ENCODE measurements at places on chromosomes 7 and 10. TPM values are rescaled to one million over a fixed set of nuclear protein-coding genes. Genes with fewer than 3 reads are reported as not detected.
A peak's percentile ranks its signal among the peaks of the same experiment; 100 is the strongest.

GRCh38 chr10:86004337-86004736, 362.3 kb downstream of the GRID1 start:
- no peak overlapping the region for H3K27ac ChIP-seq
- no peak overlapping the region for H3K4me3 ChIP-seq
- no peaks in the 10 kb centered on the region for H3K4me1 ChIP-seq
- no peak for DNase-seq

DNA sequence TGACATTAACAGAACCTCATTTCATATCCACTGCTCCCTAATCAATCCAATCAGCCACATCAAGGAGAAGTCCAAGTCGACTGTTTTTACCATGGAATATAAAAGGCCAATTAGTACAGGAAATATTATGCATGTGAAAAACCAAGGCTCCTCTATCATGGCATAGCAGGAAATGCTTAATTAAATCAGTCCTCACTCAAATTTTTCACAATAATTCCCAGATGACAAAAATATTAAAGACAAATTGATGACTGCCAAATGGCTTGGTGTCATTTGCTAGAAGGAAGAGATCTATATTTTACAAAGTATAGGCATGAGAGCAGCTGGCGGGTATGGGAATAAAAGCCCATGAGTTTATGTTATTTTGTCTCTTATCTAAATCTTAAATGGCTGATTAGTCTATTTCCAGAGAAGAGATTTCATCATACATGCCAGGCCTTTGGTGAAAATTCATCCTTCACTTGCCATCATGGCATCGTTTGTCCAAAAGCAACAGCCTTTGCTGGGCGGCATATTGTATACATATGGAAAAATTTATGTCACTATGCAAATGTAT, 219.6 kb downstream of the DGKB start:
- H3K4me3 ChIP-seq, result no peak overlapping the region
- DNase-seq, result no peak
- no peak overlapping the region for H3K27ac ChIP-seq
- H3K27me3 ChIP-seq, result no peaks in the 10 kb centered on the region
- H3K4me1 ChIP-seq, result no peaks in the 10 kb centered on the region

DNA sequence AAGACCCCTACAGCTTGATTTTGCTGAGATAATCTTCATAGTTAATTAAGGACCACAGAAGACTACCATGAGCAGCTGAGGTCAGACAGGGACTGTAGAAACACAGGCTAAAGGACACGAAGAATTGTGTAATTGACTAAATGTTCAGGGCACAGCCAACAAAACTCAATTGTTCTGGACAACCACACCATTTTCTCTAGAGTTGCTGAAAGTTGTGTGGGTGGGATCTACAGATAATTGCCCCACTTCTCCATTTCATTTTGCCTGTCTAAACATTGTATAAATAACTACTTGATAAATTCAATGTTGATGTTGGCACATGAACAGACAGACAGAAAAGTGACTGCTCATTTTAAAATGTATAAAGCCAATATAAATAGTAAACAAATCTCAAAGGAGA, 39.0 kb upstream of the SLC16A12 start:
- no peaks in the 10 kb centered on the region for H3K27me3 ChIP-seq
- no peak for DNase-seq
- no peak overlapping the region for H3K4me3 ChIP-seq
- no peaks in the 10 kb centered on the region for H3K36me3 ChIP-seq

- peak overlapping the region; percentile 100 for H3K27ac ChIP-seq
- H3K4me1 ChIP-seq, result peaks cover 51% of the 10 kb centered on the region
- H3K27me3 ChIP-seq, result no peaks in the 10 kb centered on the region
- peaks cover 30% of the 10 kb centered on the region for H3K36me3 ChIP-seq
Measured at GRCh38 chr7:7181519-7182155, 707 bp upstream of the C1GALT1 start.

- no peaks in the 10 kb centered on the region for H3K27me3 ChIP-seq
- H3K27ac ChIP-seq, result no peak overlapping the region
- DNase-seq, result no peak
- H3K4me1 ChIP-seq, result peaks cover 30% of the 10 kb centered on the region
- H3K4me3 ChIP-seq, result no peak overlapping the region
- H3K36me3 ChIP-seq, result peaks cover 92% of the 10 kb centered on the region
Measured at GRCh38 chr7:44569959-44570358, 3.7 kb downstream of the DDX56 start.

GRCh38 chr10:95312257-95312656, 21.5 kb upstream of the PDLIM1 start:
- peaks cover 31% of the 10 kb centered on the region for H3K4me1 ChIP-seq
- no peak overlapping the region for H3K4me3 ChIP-seq
- H3K27me3 ChIP-seq, result no peaks in the 10 kb centered on the region
- no peak overlapping the region for H3K27ac ChIP-seq
- no peaks in the 10 kb centered on the region for H3K36me3 ChIP-seq

DNA sequence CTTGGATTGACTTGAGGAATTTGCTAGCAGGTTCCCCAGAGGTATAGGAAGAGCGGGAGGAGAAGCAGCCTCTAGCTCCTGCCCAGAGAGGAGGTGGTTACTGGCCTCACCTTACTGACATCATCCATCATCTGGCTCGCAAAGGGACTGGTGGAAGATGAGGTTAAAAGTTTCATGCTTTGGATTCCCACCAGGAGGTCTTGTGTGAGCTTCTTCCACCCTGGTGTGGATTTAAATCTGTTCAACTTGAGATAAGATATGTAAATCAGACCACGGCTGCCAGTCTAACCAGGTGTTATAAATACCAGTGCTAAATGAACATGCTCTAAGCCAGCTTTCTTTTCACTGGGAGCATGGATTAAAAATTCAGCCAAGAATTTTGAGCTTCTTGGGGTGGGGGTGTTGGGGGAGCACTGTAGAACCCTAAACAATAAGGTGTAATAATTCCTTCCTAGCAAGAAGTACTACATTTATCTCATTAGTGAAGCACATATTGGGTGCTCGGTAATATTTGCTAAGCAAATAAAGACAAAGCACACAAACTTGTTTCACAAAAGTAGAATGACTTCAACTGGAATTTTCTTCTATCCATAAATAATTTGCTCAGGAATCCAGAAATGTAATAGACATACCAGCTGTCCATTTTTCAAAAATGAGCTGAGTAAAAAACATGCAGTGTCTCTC, 7.8 kb downstream of the PROSER2 start:
- no peaks in the 10 kb centered on the region for H3K4me1 ChIP-seq
- no peak overlapping the region for H3K4me3 ChIP-seq
- peaks cover 9% of the 10 kb centered on the region for H3K27me3 ChIP-seq
- no peak for DNase-seq
- no peak overlapping the region for H3K27ac ChIP-seq

- peaks cover 9% of the 10 kb centered on the region for H3K4me1 ChIP-seq
- DNase-seq, result no peak
- H3K4me3 ChIP-seq, result no peak overlapping the region
- no peaks in the 10 kb centered on the region for H3K36me3 ChIP-seq
- H3K27me3 ChIP-seq, result peaks cover 4% of the 10 kb centered on the region
Measured at GRCh38 chr10:128026615-128027300, 99.5 kb downstream of the MKI67 start.

DNA sequence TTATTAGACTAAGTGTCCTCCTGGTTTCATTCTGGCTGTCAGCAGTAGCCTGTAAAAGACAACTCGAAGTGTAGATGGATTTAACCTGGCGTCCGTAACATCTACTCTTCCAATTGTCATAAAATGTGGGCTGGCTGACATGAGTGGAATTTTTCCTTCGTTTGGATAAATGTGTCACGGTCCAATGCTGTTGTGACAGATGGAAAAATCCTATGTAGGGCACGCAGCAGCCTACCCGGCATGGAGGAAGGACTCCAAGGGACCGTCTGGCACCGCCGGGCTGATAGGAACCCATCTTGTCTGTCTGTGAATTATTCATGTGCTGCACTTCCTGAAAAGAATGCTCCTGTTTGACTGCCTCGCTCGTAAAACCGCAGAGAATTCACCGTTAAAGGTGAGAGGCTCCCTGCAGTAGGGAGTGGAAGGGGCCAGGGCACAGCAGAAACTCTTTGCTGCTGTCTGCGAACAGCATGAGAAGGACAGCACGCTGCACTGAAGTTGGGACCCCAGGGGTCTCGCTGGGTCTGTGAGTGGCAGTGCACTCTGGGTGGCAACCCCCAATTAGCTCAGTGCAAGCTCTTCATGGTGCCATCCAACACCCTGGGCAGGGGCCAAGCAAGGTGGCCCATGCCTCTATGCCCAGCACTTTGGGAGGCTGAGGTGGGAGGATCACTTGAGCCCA, 1.6 kb upstream of the ORAI2 start:
- peak overlapping the region; percentile 100 for H3K27ac ChIP-seq
- peak overlapping the region; percentile 79 for H3K4me3 ChIP-seq
- peaks cover 87% of the 10 kb centered on the region for H3K4me1 ChIP-seq
- peaks cover 17% of the 10 kb centered on the region for H3K36me3 ChIP-seq

- no peak overlapping the region for H3K4me3 ChIP-seq
- DNase-seq, result no peak
- H3K4me1 ChIP-seq, result peaks cover 56% of the 10 kb centered on the region
- H3K27ac ChIP-seq, result no peak overlapping the region
- H3K27me3 ChIP-seq, result no peaks in the 10 kb centered on the region
Measured at GRCh38 chr10:72315054-72315453, 39.7 kb downstream of the DNAJB12 start.

DNA sequence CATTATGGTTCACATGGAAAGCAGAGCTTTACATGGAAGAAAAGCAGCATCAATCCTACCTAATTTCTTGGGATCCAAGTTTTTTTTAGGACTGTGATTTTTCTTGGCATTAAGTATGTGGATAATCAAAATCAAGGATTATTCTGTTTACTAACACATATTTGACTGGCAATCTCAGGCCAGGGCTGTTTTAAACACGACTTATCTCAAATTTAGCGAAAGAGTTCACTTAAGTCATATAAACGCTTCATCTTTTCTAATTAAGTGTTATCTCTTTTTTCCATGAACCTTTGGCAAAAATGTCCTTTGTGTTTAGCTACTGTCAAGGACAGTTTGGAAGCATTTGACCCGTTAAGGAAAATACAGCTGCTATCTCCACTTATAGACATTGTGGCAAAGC, 92.0 kb downstream of the GNAI1 start:
- no peaks in the 10 kb centered on the region for H3K27me3 ChIP-seq
- no peak for DNase-seq
- no peak overlapping the region for H3K4me3 ChIP-seq
- H3K4me1 ChIP-seq, result no peaks in the 10 kb centered on the region
- no peak overlapping the region for H3K27ac ChIP-seq
- H3K36me3 ChIP-seq, result no peaks in the 10 kb centered on the region

DNA sequence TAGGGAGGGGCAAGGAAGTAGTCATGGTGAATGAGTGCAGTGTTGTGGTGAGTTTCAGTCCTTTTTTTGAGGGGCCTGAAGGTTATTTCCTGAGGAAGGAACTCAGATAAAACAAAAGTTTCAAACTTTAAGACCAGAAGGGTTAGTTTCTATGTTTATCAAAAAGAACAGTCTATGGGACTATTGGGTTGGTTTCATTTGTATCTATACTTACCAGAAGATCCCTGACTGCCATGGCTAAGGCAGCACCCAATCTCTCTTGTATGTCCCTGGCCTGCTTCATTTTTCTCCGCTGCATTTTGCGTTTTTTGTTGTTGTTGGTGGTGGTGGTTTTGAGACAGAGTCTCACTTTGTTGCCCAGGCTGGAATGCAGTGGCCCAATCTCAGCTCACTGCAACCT, 19.3 kb upstream of the GAD2 start:
- peaks cover 4% of the 10 kb centered on the region for H3K27me3 ChIP-seq
- no peak overlapping the region for H3K27ac ChIP-seq
- peaks cover 2% of the 10 kb centered on the region for H3K4me1 ChIP-seq
- DNase-seq, result no peak

DNA sequence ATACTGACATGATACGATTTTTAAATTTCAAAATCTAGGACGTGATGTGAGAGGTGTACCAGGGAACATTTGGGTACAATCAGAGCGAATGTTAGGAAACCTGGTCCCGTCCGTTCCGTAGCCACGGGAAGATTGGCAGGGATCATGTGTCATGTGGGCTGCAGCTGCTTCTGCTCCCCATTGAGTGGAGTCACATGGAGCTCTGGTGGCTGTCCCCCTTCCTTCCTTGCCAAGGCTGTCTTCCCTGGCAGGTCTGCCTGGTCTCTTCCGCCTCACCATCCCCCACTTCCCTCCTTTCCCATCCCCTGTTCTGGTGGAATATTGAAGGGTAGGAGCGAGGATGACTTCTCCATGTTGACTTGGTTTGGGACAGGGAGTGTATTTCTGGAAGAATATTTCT, 33.8 kb upstream of the FAM180A start:
- H3K4me1 ChIP-seq, result no peaks in the 10 kb centered on the region
- no peak for DNase-seq
- H3K27ac ChIP-seq, result no peak overlapping the region
- no peak overlapping the region for H3K4me3 ChIP-seq
- no peaks in the 10 kb centered on the region for H3K36me3 ChIP-seq

GRCh38 chr10:131555406-131555805, 243.9 kb upstream of the TCERG1L start:
- no peak overlapping the region for H3K4me3 ChIP-seq
- no peak for DNase-seq
- H3K36me3 ChIP-seq, result no peaks in the 10 kb centered on the region
- H3K27ac ChIP-seq, result no peak overlapping the region

DNA sequence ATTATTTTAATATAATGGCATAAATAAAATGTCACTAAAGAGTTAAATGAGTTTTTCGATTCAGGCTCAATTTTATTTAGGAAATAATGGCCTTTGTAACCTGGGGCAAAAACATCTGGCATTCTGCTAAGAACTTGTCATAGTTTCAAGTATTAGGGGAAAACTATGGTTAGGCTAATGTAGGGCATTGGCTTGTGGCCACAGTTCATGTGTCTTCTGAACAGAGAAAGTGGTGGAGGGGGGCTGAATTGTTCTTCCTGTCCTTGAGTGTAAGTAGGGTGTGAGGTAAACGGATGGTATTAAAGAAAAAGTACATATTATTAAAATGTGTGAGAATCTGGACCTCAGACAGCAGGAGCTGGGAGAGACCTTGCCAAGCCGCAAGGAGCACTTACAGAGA, 69.1 kb upstream of the KLF14 start:
- H3K4me1 ChIP-seq, result no peaks in the 10 kb centered on the region
- peaks cover 28% of the 10 kb centered on the region for H3K27me3 ChIP-seq
- no peak for DNase-seq
- no peak overlapping the region for H3K4me3 ChIP-seq
- no peak overlapping the region for H3K27ac ChIP-seq

GRCh38 chr7:106057962-106058927, 53.9 kb downstream of the SYPL1 start:
- H3K4me3 ChIP-seq, result peak overlapping the region; percentile 71
- peaks cover 75% of the 10 kb centered on the region for H3K4me1 ChIP-seq
- no peaks in the 10 kb centered on the region for H3K27me3 ChIP-seq
- DNase-seq, result peak; percentile 77
- peak overlapping the region; percentile 99 for H3K27ac ChIP-seq

Gene TFEC
- 35.0 TPM for total RNA-seq

Gene CCDC186
- 24.8 TPM for total RNA-seq

Gene RBP3
- not detected for total RNA-seq

Gene ZNF467
- total RNA-seq, result 0.32 TPM
